ENCODE measurements at places on chromosomes 1 and 21.

DNA sequence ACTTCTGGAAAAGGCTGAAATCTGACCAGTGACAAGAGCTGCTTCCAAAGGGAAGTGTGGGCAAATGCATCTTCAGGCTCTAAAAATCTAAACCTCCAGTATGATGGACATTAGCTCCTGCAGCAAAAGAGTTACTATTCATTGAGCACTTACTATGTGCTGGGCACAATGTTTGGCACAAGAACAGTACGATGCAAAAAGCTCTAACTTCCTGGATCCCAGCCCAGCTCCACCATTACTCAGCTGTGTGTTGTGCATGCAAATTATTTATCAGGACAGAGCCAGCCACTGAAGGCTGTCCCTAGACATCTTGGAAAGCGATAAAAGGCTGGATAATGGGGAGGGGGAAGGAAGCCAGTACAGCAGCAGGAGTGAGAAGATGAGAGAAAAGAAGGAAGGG is 143.5 kb downstream of the ELAVL4 start:
- no peaks in the 10 kb centered on the region for H3K27me3 ChIP-seq
- DNase-seq, result no peak
- H3K27ac ChIP-seq, result no peak overlapping the region

DNA sequence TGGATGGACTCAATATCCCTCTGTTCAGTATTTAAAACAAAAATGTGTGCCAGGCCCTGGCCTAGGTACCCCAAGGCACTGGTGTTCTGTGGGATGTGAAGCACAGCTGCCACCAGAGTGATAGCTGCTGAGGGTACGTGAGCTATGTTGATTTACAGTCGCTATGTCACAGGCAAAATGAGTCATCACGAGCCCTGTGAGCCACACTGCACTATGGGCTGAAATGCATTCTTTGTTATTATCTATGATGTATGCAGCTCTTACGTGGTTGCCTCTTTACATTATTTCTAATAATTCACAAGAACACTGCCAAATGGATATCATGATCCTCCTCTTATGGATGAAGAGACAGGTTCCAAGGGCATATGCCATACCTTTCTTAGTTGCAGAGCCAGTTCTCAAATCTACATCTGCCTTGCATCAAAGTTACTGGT is 2.1 kb downstream of the TEX38 start:
- DNase-seq, result peak; percentile 40
- H3K4me3 ChIP-seq, result no peak overlapping the region
- H3K27ac ChIP-seq, result no peak overlapping the region
- no peaks in the 10 kb centered on the region for H3K27me3 ChIP-seq

GRCh38 chr21:42525029-42525581 is 11.5 kb downstream of the SLC37A1 start:
- H3K27me3 ChIP-seq, result no peaks in the 10 kb centered on the region
- peaks cover 7% of the 10 kb centered on the region for H3K4me1 ChIP-seq
- peak overlapping the region; percentile 60 for H3K27ac ChIP-seq
- peak overlapping the region; percentile 5 for H3K4me3 ChIP-seq
- no peaks in the 10 kb centered on the region for H3K36me3 ChIP-seq

- H3K27me3 ChIP-seq, result no peaks in the 10 kb centered on the region
- DNase-seq, result peak; percentile 83
- H3K4me3 ChIP-seq, result peak overlapping the region; percentile 12
- peaks cover 16% of the 10 kb centered on the region for H3K4me1 ChIP-seq
- H3K36me3 ChIP-seq, result no peaks in the 10 kb centered on the region
- peak overlapping the region; percentile 71 for H3K27ac ChIP-seq
Measured at GRCh38 chr1:244964112-244964971, 100.0 kb upstream of the HNRNPU start.

DNA sequence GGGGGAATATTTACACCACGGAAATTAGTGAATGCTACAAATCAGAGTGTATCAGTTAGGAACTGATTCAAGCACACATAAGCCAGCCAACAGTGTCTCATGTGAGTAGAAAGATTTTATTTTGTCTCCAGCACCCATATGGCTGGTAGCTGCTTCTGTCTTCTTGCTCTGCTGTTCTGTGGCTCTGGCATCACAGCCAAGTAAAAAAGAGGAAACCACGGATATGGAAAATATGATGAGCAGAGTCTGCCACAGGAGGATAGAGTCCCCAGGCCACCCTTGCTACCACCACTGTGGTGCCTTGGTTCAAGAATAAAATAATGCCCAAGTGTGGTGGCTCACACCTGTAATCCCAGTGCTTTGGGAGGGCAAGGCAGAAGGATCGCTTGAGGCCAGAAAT is 53.6 kb upstream of the SPOCD1 start:
- H3K27me3 ChIP-seq, result peaks cover 3% of the 10 kb centered on the region
- H3K36me3 ChIP-seq, result no peaks in the 10 kb centered on the region
- H3K27ac ChIP-seq, result no peak overlapping the region
- no peak for DNase-seq

GRCh38 chr21:40886931-40887330 is 40.0 kb upstream of the DSCAM start:
- H3K27me3 ChIP-seq, result no peaks in the 10 kb centered on the region
- no peak overlapping the region for H3K4me3 ChIP-seq
- H3K4me1 ChIP-seq, result no peaks in the 10 kb centered on the region
- H3K27ac ChIP-seq, result no peak overlapping the region
- no peaks in the 10 kb centered on the region for H3K36me3 ChIP-seq
- no peak for DNase-seq

DNA sequence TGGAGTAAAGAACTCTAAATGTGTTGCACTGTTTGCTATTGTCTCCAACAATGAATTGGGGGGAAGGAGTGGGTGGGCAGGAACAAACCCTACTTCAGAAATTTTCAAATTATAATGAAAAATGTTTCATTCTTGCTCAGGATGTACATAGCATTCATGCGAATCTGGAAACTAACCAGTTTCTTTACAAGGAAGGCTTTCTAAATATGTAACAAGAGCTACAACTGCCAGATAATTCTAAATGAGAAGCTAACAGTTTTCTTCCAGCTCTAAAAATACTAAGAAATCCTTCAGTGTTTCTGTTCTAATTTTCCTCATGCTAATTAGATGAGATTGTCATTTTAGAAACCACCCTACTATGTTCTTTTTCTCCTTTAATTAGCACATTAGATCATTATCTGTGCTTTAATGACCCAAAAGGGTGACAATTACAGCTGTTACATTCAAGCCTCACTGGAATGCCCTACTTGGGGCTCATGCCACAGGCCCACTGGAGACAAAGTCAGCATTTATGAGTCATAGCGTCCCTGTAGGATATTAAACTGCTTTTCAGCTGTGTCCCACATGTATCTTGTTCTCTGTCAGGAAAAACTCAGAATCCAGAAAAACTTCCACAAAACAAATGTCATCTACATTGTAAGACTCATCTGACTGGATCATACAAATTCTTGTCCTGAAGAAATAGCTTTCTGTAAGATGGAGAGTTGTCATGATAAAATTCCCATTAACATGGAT is 804.6 kb upstream of the CXADR start:
- H3K4me1 ChIP-seq, result no peaks in the 10 kb centered on the region
- no peaks in the 10 kb centered on the region for H3K36me3 ChIP-seq
- H3K27me3 ChIP-seq, result no peaks in the 10 kb centered on the region
- no peak overlapping the region for H3K4me3 ChIP-seq
- H3K27ac ChIP-seq, result no peak overlapping the region
- DNase-seq, result peak; percentile 25

- H3K27ac ChIP-seq, result no peak overlapping the region
- H3K4me1 ChIP-seq, result no peaks in the 10 kb centered on the region
- no peak overlapping the region for H3K4me3 ChIP-seq
- H3K27me3 ChIP-seq, result no peaks in the 10 kb centered on the region
- peak; percentile 45 for DNase-seq
Measured at GRCh38 chr1:224554620-224555259, 61.4 kb upstream of the CNIH3 start.

- H3K27ac ChIP-seq, result no peak overlapping the region
- H3K4me1 ChIP-seq, result no peaks in the 10 kb centered on the region
- no peaks in the 10 kb centered on the region for H3K36me3 ChIP-seq
- H3K4me3 ChIP-seq, result no peak overlapping the region
- peak; percentile 60 for DNase-seq
Measured at GRCh38 chr1:67201891-67202290, 35.6 kb downstream of the IL23R start.

- peaks cover 5% of the 10 kb centered on the region for H3K4me1 ChIP-seq
- H3K4me3 ChIP-seq, result no peak overlapping the region
- H3K36me3 ChIP-seq, result no peaks in the 10 kb centered on the region
- no peaks in the 10 kb centered on the region for H3K27me3 ChIP-seq
Measured at GRCh38 chr1:228842094-228842775, 107.0 kb downstream of the RHOU start.

- peak overlapping the region; percentile 94 for H3K27ac ChIP-seq
- peaks cover 31% of the 10 kb centered on the region for H3K4me1 ChIP-seq
- peak; percentile 46 for DNase-seq
- no peaks in the 10 kb centered on the region for H3K36me3 ChIP-seq
- H3K27me3 ChIP-seq, result no peaks in the 10 kb centered on the region
Measured at GRCh38 chr1:169110689-169111447, 4.4 kb downstream of the ATP1B1 start.

DNA sequence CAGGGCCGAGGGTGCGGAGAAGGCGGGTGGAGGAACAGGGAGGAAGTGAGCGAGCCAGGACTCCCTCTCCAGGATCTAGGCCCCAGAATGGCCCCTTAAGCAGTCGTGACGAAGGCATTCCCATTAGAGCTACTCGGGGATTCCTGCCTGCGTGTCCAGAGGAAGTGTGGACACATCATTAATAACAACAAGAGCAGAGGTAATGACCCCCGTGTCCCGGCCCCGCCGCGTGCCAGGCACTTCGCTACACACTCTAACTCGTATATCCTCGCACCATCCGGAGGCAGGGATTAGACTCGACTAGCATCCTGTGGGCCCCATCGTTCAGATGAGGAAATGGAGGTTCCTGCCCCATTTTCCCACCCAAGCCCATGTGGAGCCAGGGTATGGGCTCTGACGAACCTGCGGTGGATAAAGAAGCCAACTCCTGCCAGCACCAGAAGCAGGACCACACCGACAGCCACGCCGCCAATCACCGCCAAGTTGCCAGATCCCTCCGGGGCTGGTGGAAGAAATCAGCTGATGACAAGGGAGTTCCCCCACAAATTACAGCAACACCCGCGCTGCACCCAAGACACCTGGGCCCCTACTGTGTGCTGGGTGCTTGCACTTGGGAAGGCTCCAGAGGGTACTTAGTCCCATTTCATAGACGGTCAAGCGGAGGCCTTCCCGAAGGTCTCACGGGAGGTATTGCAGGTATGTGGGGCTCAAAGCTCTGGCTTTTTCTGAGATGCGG is 21.6 kb downstream of the EPHA2 start:
- no peak for DNase-seq
- H3K4me1 ChIP-seq, result peaks cover 2% of the 10 kb centered on the region
- no peak overlapping the region for H3K27ac ChIP-seq
- H3K36me3 ChIP-seq, result peaks cover 53% of the 10 kb centered on the region
- no peak overlapping the region for H3K4me3 ChIP-seq

DNA sequence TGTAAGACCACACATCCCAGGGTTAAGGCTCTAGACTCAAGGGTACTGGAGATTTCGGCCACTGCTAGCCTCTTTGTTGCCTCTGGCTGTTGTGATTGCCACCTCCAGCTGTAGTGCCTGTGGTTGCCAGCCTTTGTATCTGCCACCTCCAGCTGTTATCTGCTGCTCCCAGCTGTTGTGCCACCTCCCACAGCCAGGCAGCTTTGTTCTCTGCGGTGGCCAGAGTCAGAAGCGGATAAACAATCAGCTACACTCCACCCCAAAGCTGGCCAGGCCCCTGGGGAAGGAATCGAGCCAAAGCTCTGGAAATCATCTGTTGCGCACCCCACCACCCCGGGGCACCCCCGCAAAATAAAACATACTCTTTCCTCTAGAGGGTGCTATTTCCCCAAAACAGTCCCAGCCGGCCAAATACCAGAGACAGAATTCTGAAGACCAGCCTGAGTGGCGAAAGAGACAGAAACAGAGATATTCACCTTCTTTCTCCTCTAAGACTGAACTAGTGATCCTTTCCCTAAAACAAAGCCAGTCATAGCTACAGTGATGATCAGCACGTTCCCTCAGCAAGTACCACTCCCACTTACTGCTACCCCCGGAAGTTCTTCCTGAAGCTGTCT is 14.8 kb upstream of the PIGM start:
- H3K27me3 ChIP-seq, result peaks cover 14% of the 10 kb centered on the region
- peak; percentile 36 for DNase-seq
- no peak overlapping the region for H3K27ac ChIP-seq
- no peaks in the 10 kb centered on the region for H3K4me1 ChIP-seq
- H3K4me3 ChIP-seq, result no peak overlapping the region
- no peaks in the 10 kb centered on the region for H3K36me3 ChIP-seq

DNA sequence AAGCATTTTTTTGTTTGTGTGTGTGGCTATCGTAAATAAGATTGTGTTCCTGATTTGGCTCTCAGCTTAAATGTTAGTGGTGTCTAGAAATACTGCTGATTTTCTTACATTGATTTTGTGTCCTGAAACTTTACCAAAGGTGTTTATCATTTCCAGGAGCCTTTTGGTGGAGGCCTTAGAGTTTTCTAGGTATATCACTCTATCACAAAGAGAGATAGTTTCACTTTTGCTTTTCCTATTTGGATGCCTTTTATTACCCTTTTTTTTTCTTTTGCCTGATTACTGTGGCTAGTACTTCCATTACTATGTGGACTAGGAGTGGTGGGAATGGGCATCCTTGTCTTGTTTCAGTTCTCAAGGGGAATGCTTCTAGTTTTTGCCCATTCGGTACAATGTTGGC is 109.6 kb downstream of the S1PR1 start:
- H3K4me1 ChIP-seq, result no peaks in the 10 kb centered on the region
- no peak overlapping the region for H3K4me3 ChIP-seq
- H3K36me3 ChIP-seq, result no peaks in the 10 kb centered on the region

DNA sequence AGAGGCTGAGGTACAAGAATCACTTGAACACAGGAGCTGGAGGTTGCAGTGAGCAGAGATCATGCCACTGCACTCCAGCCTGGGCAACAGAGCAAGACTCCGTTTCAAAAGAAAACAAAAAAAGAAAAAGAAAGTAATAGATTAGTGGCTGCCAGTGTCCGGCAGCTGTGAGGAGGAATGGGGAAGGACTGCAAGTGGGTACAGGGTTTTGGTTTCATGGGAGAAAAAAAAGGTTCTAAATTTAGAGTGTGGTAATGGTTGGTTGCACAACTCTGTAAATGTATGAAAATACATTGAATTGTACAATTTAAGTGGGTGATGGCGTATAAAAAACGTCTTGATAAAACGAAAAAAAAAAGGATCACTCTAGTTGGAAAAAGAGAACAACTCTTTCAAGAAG is 6.7 kb downstream of the TAF1A start:
- DNase-seq, result no peak
- no peak overlapping the region for H3K27ac ChIP-seq
- H3K27me3 ChIP-seq, result no peaks in the 10 kb centered on the region
- no peak overlapping the region for H3K4me3 ChIP-seq

Data from fibroblast of lung (primary cell).